SK-N-SH treated with all-trans-retinoic acid at 6 μM for 48 hours (cell line): ENCODE measurements at places on chromosomes 7 and 10.

GRCh38 chr7:48011951-48012350 is 17.0 kb downstream of the SUN3 start:
- no peak for ATAC-seq

- ATAC-seq = no peak
These were observed 425 bp downstream of the TLL2 start for GRCh38 chr10:96513305-96513697.

DNA sequence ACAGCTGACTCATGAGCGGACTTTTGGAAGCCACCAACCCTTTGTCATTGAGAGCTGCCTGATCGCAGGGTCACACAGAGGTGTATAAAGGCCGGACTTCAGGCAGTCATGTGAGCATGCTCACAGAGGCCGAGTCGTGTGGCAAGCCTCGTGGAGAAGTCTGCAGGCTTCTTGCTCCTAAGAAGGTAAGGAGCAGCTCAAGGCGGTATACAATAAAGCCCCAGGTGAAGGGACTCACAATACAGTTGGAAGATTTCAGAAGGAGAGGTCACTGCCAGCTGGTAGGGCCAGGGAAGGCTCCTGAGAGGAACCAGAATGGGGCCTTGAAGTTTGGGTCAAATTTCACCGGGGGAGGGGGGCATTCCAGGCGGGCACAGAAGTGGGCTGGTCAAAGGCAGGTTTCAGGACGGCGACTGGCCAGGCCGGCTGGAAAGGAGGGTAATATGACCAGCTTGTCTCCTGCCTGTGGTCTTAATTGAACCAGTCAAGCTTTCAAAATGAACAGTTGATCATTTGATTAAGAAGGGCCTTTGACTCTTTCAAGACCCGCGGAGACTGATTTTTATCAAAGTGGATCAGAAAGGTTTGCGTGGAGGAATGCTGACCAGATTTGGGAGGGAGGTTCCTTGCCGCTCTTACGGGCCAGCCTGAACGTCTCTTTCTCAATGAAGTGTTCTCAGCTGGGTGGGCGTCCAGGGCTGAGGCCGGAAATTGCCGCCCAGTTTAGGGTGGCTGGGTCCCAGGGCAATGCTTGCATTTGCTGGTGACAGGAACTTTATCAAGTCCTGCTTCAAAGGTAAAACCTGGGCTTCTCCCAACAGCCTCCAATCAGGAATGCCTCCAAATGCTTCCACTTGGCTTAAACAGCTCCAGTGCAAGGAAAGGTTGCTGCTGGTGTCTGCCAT is 178.6 kb downstream of the EMX2 start:
- no peak for ATAC-seq

DNA sequence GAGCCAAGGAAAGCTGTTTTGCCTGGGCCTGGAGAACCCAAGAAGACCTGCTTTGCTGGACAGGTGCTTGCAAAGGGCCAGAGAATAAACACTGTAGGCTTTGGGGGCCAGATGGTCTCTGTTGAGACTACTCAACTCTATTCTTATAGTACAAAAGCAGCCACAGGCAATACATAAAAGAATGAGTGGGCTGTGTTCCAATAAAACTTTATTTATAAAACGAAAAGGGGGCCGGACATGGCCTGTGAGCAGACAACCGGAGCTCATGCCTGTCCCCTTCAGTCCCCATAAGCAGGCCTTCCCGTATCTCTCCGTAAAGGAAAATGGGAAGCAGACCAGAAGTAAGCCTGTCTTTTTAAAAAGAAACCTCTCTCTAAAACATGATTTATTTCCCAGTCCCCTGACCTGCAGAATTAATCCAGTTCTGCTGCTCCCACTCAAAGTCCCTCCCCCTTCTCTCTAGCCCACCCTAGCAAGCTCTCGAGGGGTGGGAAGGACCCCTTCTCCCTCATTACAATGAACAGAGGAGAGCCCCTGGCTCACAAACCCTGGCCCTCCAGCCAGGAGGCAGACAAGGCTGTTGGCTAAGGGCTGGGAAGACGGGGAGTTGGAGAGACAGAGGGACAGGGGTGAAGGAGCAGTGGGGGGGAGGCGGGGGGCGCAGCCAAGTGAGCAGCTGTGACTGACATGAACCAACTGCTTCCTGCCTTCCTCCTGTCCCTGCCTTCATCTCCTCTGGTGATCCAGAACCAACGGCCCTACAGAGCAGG is 177.8 kb downstream of the NEURL1 start:
- ATAC-seq = no peak

DNA sequence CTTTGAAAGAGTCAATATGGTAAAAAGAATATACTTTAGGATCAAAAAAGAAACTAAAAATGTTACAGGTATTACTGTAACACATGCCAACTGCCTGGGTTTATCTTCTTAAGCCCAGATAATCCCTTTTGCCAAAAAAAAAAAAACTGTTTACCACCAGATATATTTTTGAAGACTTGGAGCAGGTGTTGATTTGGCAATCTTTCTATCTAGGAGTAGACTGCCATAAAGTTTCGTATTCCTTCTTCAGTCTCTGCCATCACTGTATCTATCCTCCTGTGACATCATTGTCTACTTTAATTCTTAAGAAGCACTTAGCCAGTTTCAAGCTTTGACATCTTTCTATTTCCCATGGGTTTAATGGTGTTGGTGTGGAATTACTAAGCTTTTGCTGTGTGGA is 161.0 kb downstream of the ST7 start:
- ATAC-seq = no peak

DNA sequence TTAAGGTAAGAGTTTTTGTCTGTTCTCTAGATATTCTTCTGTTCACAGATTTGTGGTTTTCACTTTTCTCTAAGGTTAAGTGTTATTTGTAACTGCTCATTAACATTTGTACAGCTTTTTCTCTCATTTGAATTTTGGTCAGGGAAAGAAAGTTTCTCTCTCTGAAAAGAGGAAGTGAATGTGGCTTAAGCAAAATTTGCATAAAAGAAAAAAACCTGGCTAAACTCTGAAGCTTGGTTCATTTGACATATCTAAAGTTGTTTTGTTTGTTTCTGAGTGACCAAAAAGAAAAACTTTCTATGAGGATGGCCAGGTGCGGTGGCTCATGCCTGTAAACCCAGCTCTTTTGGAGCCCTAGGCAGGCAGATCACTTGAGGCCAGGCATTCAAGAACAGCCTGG is 22.0 kb upstream of the SLC26A4 start:
- no peak for ATAC-seq

DNA sequence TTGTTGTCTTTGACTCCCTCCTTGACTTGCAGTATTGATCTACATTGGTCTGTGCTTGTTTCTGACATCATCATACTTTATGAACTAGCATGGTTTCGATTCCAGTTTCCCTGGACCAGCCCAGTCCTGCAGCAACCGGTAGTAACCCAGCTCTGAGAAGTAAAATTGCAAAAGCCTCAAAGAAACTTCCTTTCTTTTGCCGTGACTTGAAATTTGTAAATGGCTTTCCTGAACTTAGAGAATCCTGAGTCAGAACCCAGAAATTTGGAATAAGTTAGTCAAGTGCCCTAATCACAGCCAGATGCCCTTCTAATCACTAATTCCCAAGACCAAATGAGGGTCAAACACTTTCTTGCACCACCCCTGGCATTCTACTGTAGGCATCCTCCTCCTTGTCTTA is 15.0 kb downstream of the TAS2R60 start:
- peak; percentile 49 for ATAC-seq

GRCh38 chr10:88983206-88983605 is 7.4 kb upstream of the FAS start:
- no peak for ATAC-seq

GRCh38 chr7:50721661-50722259 is 60.9 kb downstream of the GRB10 start:
- ATAC-seq = peak; percentile 64

GRCh38 chr7:27921081-27921836 is 181.3 kb downstream of the TAX1BP1 start:
- peak; percentile 96 for ATAC-seq

GRCh38 chr7:79452495-79453265 is 787 bp downstream of the MAGI2 start:
- peak; percentile 28 for ATAC-seq

DNA sequence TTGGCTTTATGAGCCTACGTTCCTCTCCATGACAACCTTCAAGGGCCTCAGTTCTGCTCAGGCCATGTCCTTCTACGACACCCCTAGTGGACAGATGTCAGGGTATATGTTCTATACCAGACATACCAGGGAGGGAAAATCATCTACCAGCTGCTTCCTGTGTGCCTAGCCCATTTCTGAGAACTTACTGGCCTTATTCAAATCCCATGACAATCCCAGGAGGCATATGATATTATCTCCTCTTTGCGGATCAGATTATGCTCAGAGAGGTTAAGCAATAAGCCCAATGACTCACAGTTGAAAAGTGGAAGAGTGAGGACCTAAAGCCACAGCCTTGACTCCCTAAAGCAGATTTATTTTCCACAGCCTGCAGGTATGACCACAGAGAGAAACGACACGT is 139.3 kb downstream of the GLI3 start:
- ATAC-seq = peak; percentile 59; the same call in 2 of the 3 replicates

DNA sequence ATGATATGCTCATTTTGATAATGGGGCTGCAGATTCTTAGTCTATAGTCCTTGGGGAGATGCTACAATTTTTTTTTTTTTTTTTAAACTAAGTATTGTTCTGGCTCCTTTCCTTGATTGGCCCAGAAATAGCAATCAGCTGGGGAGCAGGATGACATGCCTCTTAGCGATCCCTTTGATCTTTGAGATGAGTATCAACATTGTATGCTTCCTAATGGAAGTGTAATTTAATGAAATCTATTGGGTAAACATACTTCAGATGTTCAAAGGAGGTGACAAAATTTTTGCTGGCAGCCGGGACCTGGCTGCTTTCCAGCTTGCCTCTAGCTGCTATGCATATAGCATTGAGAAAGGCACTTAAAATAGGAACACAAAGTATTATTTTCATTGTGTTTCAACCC is 43.5 kb downstream of the VTI1A start:
- ATAC-seq = peak; percentile 53

DNA sequence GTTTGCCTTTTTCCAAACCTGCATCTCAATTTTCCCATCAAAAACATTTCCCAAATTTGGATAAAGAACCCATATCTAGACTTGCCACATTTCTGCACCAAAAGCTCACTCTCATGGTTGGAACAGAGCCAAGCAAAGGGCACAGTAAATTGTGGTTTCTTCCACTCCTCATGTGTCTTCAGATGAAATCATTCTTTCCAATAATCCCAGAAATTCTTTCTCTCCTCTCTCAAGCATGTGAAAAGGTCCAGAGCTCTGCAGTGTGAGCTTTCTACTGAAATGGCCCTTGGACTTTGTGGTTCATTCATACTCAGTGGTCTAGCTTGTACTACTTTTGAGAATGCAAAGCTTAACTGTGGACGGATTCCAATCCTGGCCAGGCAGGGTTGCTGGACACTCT is 19.8 kb downstream of the PRSS2 start:
- no peak for ATAC-seq

GRCh38 chr7:41489885-41490284 is 213.0 kb downstream of the INHBA start:
- no peak for ATAC-seq

- no peak for ATAC-seq
These were observed 1245.5 kb downstream of the GATA3 start for GRCh38 chr10:9299966-9300365.

DNA sequence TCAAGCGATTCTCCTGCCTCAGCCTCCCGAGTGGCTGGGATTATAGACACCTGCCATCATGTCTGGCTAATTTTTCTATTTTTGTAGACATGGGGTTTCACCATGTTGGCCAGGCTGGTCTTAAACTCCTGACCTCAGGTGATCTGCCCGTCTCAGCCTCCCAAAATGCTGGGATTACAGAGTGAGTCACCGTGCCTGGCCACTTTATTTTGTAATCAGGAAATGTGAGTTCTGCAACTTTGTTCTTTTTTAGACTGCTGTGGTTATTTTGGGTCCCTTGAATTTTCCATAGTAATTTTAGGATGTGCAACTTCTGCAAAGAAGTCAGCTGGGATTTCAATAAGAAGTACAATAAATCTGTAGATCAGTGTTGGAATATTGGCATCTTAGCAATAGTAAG is 96.8 kb downstream of the CYTH3 start:
- ATAC-seq = no peak

- peak; percentile 48; the same call in 2 of the 3 replicates for ATAC-seq
These were observed 55.8 kb upstream of the ITGA8 start for GRCh38 chr10:15775513-15775912.

DNA sequence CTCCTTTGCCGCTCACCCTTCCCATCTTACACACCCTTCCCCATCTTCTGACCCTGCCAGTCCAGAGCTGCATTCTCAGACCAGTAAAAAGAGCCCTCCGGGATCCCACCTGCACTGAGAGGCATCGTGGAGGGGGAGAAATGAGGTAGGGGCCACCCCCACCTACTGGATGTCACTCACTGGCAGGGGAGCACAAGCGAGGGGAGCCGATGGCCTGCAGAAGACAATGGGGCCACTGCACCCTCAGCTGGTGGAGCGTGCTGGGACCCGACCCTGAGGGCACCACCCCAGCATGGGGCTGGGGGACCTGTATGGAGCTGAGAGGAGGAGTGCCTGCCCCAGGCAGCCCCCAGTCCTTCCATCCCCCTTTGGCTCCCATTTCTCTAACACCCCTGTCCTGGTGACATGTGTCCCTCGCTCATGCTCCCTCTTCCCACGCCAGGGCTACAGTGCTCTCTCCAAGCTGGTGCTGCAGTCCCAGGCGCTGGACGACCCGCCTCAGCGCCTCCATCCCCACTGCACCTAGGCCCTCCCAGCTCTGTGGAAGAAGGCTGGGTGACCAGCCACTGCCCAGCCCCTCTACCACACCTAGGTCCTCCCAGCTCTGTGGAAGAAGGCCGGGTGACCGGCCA is 49.8 kb downstream of the RASGEF1A start:
- no peak for ATAC-seq

DNA sequence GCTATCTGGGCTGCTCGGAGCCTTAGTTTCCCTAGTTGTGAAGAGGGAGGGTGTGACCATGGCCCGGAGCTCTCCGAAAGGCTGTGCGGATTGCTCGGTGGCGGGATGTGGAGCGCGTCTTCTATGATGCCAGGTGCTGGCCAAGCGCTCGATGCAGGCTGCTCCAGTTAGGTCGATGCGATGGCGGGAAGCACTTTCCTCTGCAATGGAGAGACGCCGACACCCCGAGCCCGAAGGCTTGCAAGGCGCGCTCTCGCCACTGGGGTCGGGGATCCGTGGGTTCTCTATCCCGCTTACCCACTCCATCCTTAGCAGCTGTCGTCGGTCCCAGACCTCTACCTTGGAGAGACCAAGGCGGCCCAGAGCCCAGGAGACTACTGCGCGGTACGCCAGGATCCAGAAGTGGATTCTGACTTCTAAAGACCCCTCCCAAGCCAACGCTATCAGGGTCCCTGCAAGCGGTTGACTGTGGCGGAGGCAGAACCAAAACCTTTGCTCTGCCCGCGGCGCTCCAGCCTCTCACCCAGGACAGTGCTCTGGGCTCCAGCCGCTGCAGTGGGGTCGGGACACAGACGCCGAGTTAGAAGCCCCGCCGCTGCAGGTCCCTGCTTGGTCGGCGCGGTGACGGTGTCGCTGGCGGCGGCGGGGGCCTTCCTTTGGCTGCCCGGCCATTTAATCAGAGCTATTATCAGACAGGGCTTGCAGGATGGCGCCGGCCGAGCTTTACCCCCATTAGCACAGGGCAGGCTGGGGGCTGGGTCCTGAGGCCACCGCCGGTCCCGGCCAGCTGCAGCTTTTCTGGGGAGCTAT is 7.8 kb upstream of the TBX20 start:
- ATAC-seq = no peak

GRCh38 chr10:113219446-113219845 is 269.4 kb downstream of the TCF7L2 start:
- ATAC-seq = no peak
